ENCODE measurements at places on chromosomes 7 and 10.

- DNase-seq = no peak
Observed at GRCh38 chr7:157612009-157612663, 275.3 kb downstream of the DNAJB6 start.

- DNase-seq = no peak
Observed at GRCh38 chr7:128055637-128056036, 24.4 kb upstream of the LRRC4 start.

DNA sequence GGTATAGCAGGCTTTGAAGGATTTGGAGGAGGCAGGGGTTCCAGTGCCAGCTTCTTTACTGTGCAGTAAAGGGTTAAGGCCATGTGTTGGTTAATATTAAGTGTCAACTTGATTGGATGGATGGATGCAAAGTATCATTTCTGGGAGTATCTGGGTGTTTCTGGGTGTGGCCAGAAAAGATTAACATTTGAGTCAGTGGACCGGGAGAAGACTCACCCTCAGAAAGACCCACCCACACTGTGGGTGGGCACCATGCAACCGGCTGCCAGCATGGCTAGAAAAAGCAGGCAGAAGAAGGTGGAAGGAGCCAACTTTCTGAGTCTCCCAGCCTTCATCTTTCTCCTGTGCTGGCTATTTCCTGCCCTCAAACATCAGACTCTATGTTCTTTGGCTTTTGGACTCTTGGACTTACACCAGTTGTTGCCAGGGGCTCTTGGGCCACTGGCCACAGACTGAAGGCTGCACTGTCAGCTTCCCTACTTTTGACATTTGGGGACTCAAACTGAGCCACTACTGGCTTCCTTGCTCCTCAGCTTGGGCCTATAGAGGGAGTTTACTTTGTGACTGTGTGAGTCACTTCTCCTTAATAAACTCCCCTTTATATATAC lies 6.8 kb upstream of the TRUB1 start:
- DNase-seq = no peak

DNA sequence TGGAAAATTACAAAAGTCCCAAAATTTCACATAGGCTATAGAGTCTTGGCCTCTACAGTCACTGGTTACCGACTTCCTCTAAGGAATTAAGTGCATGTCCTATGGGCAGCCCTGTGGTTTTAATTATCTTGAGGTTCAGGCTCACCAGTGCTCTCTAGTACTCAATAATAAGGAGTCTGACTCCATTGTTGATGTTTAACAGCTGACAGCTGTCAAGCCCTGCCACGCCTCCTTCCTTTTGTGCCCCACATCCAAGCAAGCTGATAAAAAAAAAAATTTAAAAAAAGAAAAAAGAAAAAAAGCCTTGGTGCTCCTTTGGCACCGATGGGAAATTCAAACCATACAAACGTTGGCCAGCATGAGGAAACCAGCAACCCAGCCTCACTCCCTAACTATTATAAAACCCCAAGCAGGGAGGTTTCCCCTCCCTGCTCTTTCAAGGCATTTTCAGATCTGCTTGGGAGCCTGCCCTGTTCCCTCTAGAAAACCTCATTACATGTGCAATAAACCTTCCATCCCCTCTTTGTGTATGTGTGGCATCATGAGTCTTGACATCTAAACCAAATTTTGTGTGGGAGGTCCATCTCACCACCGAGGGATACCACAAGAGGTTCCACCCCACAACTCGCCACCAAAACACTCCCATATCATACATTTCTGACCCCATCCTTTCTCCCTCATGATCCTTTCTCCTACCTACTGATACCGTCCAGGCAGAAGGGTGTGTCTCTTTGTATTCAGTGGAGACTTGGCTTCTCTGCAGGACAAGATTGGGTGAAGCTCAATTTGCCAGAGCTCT lies 70.9 kb upstream of the CCDC71L start:
- DNase-seq = no peak
